ENCODE measurements at places on chromosomes 1 and 21. TPM values are rescaled to one million over a fixed set of nuclear protein-coding genes. Genes with fewer than 3 reads are reported as not detected.

DNA sequence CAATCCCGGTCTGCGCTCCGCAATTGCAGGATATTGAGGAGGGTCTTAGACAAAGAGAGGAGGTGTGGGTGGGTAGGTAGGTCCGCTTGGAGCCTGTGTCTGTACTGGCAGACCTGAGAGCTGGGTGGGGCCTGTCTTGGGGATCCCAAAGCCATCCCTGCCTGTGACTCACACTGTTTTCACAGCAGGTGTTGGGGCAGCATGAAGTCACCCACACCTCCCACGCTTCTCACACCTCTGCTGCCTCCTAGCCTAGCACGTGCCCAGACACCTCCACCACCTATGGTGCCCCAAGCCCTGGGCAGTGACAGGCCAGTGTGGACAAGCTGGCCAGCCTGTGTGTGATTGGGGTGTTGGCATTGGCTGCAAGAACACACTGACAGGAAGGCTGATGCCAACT is 65.7 kb upstream of the ECE1 start:
- no peaks in the 10 kb centered on the region for H3K36me3 ChIP-seq
- no peak overlapping the region for H3K4me3 ChIP-seq
- no peak for DNase-seq

DNA sequence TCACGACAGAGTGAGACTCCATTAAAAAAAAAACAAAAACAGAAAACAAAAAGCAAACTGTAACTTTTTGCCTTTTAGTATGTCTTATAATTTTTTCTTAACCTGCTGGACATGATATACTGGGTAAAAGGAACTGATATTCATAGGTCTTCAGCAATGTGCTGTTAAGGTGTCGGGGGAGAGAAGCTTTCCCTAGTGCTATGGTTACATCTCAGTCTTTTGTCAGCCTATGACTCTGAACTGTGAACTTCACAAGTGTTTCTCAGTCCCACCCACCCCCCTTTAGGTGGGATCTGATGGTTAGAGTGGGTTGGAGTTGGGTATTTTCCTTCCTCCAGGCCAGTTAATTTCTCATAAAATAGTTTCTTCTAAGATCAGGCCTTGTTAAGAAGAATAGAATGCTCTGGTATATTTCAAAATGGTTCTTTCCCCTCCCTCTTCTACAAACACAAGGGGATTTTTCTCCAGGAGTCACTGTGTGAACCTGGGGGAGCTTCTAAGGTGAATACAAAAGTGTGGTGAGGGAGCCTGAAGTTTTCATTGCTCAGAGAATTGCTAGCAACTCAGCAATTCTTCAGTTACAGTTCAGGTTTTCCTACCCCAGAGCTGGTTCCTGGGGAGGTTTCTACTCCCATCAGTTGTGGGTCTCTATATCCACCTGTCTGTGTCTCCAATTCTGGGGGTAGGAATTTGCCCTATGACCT is 16.1 kb upstream of the EDARADD start:
- no peaks in the 10 kb centered on the region for H3K36me3 ChIP-seq
- H3K4me1 ChIP-seq, result no peaks in the 10 kb centered on the region
- no peak overlapping the region for H3K27ac ChIP-seq
- no peaks in the 10 kb centered on the region for H3K27me3 ChIP-seq

DNA sequence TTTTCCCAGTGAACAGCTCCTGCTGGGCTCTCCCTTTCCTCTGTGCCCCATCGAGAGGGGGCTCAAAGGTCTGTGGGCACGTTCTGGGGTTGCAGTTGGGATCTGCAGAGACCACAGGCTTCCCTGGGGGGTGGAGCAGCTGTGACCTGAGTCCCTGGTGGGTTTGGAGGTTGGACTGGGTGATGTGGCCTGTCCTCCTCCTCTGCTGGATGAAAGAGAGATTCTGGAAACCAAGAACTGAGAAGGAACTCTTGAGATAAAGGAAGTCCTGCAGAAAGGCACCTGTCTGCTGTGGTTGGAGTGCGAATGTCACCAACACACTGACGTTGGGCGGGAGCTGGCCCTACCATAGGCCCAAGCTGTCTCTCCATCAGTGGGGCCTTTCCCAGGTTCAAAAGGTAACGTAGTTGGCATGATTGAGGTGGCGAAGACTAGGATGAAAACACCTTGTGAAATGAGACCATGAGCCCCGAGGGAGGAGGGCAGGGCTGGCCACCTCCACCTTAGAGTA is 35.8 kb upstream of the ETV3 start:
- H3K4me1 ChIP-seq, result no peaks in the 10 kb centered on the region
- H3K4me3 ChIP-seq, result no peak overlapping the region
- H3K27ac ChIP-seq, result no peak overlapping the region
- peaks cover 6% of the 10 kb centered on the region for H3K27me3 ChIP-seq
- no peaks in the 10 kb centered on the region for H3K36me3 ChIP-seq

- H3K27ac ChIP-seq, result no peak overlapping the region
- H3K4me1 ChIP-seq, result no peaks in the 10 kb centered on the region
- no peak overlapping the region for H3K4me3 ChIP-seq
- no peaks in the 10 kb centered on the region for H3K27me3 ChIP-seq
These were observed 235.6 kb downstream of the SMYD3 start for GRCh38 chr1:246271516-246271915.

GRCh38 chr1:202034683-202035462 is 24.5 kb downstream of the ELF3 start:
- H3K4me1 ChIP-seq, result no peaks in the 10 kb centered on the region
- H3K4me3 ChIP-seq, result no peak overlapping the region
- DNase-seq, result no peak

FLG2 gene
- total RNA-seq, result not detected

SDC3 gene
- total RNA-seq, result 0.44 TPM

KRTAP6-2 gene
- not detected for total RNA-seq

ZNF695 gene
- 0.38 TPM for total RNA-seq

DNA sequence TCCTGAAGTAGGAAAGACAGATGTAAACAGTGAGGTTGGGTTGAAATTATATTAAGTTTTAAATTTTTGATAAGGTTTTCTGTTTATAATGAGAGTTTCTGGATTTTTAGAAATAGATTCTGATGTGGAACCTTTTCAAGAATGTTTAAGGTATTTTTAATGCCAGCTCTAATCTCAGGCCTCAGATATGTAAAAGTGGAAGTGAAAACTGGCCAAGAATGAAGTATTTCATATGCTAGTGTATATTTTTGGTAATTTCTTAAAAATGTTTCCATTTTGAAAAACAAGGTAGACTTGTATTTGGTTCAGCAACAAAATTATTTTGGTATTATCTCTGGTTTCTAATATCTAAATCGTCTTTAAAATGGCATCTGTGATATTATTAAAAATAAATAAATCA is 14.4 kb downstream of the IFNAR1 start:
- H3K27me3 ChIP-seq, result no peaks in the 10 kb centered on the region
- H3K27ac ChIP-seq, result no peak overlapping the region
- peaks cover 6% of the 10 kb centered on the region for H3K36me3 ChIP-seq
- H3K4me1 ChIP-seq, result no peaks in the 10 kb centered on the region
- no peak for DNase-seq

ABCG1 gene
- 3.8 TPM for total RNA-seq

- H3K36me3 ChIP-seq, result no peaks in the 10 kb centered on the region
- H3K27ac ChIP-seq, result no peak overlapping the region
- no peak overlapping the region for H3K4me3 ChIP-seq
- no peaks in the 10 kb centered on the region for H3K27me3 ChIP-seq
- H3K4me1 ChIP-seq, result no peaks in the 10 kb centered on the region
- no peak for DNase-seq
These were observed 553.6 kb downstream of the PTPRU start for GRCh38 chr1:29789910-29790247.

DNA sequence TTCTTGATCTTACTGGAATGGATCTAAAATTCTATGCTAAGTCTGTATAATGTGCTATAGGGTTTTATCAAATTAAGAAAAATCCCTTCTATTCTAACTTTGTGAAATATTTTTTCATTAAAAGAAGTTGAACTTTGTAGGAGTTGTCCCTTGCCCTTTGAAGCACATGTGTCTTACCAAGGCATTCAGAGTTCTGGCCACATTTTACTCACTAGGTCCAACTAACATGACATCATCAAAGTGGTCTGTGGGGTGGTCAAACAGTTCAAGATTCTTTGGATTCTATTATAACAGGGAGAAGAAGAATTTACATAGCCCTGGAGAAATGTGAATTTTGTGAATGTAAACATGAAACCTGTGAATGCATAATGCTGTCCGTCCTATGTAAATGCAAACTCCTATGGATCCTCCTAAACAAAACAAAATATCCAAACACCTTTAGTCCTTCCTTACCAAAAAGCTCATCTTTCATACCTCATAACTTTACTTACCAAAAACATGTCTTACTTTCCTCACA is 88.7 kb downstream of the EBNA1BP2 start:
- no peaks in the 10 kb centered on the region for H3K27me3 ChIP-seq
- no peaks in the 10 kb centered on the region for H3K36me3 ChIP-seq
- no peaks in the 10 kb centered on the region for H3K4me1 ChIP-seq

DNA sequence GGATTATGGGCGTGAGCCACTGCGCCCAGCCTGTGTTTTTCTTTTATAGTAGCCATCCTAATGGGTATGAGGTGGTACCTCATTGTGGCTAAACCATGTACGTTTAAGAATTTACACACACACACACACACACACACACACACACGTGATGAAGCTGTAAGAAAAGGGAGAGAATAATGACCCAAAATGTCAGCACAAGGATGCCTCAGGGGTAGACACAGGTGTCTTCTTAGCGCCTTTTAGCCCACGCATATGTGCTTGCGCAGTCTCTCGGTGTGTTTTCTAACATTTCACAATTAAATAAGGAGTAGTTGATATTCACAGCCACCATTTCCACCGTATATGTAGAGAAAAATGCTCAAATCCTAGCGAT is 782 bp upstream of the PFKL start:
- H3K27ac ChIP-seq, result peak overlapping the region; percentile 72
- H3K4me1 ChIP-seq, result peaks cover 64% of the 10 kb centered on the region

DNASE2B gene
- total RNA-seq, result not detected

GRCh38 chr1:6601049-6601922 is 1.4 kb downstream of the KLHL21 start:
- H3K36me3 ChIP-seq, result peaks cover 19% of the 10 kb centered on the region
- H3K4me1 ChIP-seq, result peaks cover 50% of the 10 kb centered on the region
- peak overlapping the region; percentile 94 for H3K27ac ChIP-seq
- peak; percentile 60 for DNase-seq
- H3K27me3 ChIP-seq, result no peaks in the 10 kb centered on the region

CCDC27 gene
- not detected for total RNA-seq

DNA sequence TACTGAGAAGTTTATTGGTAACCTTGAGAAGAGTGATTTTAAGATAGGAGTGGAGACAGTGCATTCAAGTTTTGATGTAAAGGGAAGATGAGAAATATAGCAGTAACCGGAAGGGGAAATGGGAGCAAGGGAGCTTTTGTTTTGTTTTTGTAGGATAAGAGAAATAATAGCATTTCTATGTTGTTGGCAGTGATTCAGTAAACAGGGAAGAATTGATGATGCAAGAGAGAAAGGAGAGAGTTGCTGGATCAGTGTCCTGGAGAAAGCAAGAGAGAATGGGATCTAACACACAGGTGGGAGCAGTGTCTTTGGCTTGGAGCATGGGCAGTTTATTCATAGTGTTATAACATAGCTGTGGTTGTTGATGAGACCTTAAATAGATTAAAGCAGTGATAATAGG is 56.4 kb downstream of the OSBPL9 start:
- no peaks in the 10 kb centered on the region for H3K36me3 ChIP-seq
- no peaks in the 10 kb centered on the region for H3K4me1 ChIP-seq
- H3K4me3 ChIP-seq, result no peak overlapping the region
- H3K27me3 ChIP-seq, result no peaks in the 10 kb centered on the region
- H3K27ac ChIP-seq, result no peak overlapping the region

- no peaks in the 10 kb centered on the region for H3K4me1 ChIP-seq
- H3K27me3 ChIP-seq, result no peaks in the 10 kb centered on the region
- no peak for DNase-seq
- no peak overlapping the region for H3K27ac ChIP-seq
These were observed 450.2 kb downstream of the LMO4 start for GRCh38 chr1:87778896-87779295.

DNA sequence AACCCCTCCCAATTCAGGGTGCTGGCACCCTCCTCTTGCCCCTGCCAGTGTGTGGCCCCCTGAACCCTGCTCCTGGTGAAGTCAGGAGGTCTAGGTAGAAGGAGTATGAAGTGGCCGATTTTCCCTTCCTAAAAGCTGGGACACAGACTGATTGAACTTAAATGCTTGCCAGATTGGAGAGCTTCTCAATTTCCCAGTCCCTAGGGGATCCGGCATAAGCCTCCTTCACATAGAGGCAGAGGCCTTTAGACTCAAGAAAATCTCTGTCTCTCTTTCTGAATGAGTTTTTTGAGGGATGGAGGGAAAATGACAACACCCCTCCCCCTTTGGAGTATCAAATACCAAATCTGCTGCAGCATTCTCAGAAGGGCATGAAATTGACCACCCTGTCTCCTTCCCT is 51.5 kb downstream of the SYT2 start:
- no peaks in the 10 kb centered on the region for H3K4me1 ChIP-seq
- H3K27ac ChIP-seq, result no peak overlapping the region
- H3K36me3 ChIP-seq, result no peaks in the 10 kb centered on the region
- H3K4me3 ChIP-seq, result no peak overlapping the region
- DNase-seq, result no peak

OR2L8 gene
- total RNA-seq, result not detected

GRCh38 chr1:165747632-165748447 is 20.8 kb downstream of the TMCO1 start:
- H3K4me1 ChIP-seq, result no peaks in the 10 kb centered on the region
- H3K4me3 ChIP-seq, result no peak overlapping the region
- H3K36me3 ChIP-seq, result peaks cover 15% of the 10 kb centered on the region
- no peak for DNase-seq

GPR37L1 gene
- not detected for total RNA-seq

DNA sequence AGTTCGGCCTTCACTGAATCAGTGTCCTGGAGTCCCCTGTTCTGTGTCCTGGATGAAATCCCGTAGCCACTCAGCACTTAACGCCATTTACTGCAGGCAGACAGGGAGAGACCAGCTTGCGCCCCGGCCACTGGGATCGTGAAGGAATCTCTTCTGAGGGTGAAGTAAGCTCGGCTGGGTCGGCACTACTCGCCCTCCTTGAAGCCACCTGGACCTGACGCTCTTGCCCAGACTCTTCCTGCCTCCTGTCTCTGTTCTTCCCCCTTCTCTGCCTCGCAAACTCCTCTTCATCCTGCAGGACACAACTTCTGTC is 99.9 kb upstream of the ZBTB40 start:
- no peaks in the 10 kb centered on the region for H3K36me3 ChIP-seq
- H3K4me3 ChIP-seq, result no peak overlapping the region
- no peak for DNase-seq
- H3K4me1 ChIP-seq, result peaks cover 6% of the 10 kb centered on the region
- no peak overlapping the region for H3K27ac ChIP-seq

GRCh38 chr1:246773213-246773641 is 49.0 kb downstream of the SCCPDH start:
- no peaks in the 10 kb centered on the region for H3K4me1 ChIP-seq
- no peak overlapping the region for H3K4me3 ChIP-seq
- H3K27me3 ChIP-seq, result no peaks in the 10 kb centered on the region

GRCh38 chr1:212364985-212365384 is 49.7 kb downstream of the PACC1 start:
- H3K4me3 ChIP-seq, result no peak overlapping the region
- H3K4me1 ChIP-seq, result no peaks in the 10 kb centered on the region
- H3K27ac ChIP-seq, result no peak overlapping the region
- DNase-seq, result no peak
- no peaks in the 10 kb centered on the region for H3K27me3 ChIP-seq

GRCh38 chr1:212814537-212815334 is 23.0 kb downstream of the TATDN3 start:
- no peaks in the 10 kb centered on the region for H3K36me3 ChIP-seq
- no peaks in the 10 kb centered on the region for H3K4me1 ChIP-seq
- H3K27ac ChIP-seq, result no peak overlapping the region
- no peaks in the 10 kb centered on the region for H3K27me3 ChIP-seq

GNAT2 gene
- 0.53 TPM for total RNA-seq

ACKR1 gene
- total RNA-seq, result not detected

KCNK1 gene
- total RNA-seq, result 1.4 TPM

- H3K4me3 ChIP-seq, result no peak overlapping the region
- H3K36me3 ChIP-seq, result no peaks in the 10 kb centered on the region
These were observed 450.7 kb downstream of the CAMTA1 start for GRCh38 chr1:7235871-7236517.

AGO1 gene
- total RNA-seq, result 41.0 TPM

All from CD8-positive, alpha-beta memory T cell (primary cell).